ENCODE measurements at places on chromosomes 11 and 22.

DNA sequence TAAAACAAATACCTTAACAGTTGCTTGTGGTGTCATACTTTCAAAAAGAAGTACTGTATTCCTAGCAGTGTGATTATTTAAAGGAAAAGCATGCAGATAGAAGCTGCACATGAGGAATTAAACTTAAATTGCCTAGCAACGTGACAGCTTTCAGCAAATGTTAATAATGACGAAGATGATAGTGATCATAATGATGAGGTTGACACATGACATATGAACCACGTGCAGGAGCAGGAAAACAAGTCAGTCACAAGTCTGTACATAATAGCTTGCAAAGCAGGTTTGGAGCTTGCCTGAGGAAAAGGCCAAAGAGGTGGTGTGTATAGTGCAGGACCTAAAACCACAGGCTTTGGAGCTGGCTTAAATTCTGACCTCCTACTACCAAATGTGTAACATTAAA, 30.6 kb upstream of the PIK3C2A start:
- no peak for DNase-seq

DNA sequence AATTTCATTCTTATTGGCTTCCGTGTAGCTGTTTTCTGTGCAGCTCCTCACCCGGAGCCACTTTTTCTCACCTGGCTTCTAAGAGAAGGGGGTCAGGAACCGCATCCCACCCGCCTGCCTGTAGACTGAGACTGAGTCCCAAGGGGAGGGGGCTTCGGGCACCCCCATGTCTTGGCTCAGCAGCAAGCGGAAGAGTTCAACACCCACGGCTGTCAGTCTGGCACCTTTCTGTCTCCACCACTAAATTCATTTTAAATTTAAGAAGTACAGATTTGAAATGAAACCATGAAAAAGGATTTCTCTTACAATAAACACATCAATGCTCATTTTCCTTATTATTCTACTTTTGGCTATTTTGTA, 66.7 kb downstream of the EFCAB6 start:
- no peak for DNase-seq

- no peak for DNase-seq
These were observed 34.9 kb downstream of the SBF1 start for GRCh38 chr22:50439871-50440331.

- DNase-seq = no peak
These were observed 1.6 kb upstream of the TMPRSS13 start for GRCh38 chr11:117930668-117931330.

All from NCI-H187 (cell line).